ENCODE measurements at places on chromosomes 6 and 20.

DNA sequence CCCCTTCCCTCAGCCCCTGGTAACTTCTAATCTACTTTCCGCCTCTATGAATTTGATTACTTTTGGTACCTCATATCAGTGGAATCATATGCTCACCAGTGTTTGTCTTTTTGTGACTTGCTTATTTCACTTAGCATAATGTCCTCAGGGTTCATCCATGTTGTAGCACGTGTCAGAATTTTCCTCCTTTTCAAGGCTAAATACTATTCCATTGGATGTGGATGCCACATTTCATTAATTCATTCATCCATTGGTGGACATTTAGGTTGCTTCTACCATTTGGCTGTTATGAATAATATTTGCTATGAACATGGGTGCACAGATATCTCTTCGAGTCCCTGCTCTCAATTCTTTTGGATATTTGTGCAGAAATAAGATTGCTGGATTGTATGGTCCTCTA lies 388.6 kb upstream of the SOX4 start:
- no peak for DNase-seq

DNA sequence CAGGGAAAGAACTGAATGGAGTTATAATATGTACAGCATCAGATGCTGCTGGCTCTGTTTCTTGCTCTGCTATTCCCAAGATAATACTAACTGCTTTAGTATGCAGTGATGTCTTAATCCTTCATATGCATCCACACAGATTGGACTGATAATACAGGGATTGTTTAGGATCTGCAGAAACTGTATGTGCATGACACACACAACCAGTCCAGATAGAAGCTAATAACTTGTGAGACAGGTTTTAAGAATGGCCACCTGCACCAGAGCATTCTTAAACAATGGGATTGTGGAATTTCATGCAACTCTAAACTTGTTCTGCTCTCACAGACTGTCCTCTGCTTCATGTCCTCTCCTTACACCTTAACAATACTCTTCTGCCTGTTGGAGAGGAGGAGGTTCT lies 90.9 kb downstream of the SPTLC3 start:
- DNase-seq = no peak

DNA sequence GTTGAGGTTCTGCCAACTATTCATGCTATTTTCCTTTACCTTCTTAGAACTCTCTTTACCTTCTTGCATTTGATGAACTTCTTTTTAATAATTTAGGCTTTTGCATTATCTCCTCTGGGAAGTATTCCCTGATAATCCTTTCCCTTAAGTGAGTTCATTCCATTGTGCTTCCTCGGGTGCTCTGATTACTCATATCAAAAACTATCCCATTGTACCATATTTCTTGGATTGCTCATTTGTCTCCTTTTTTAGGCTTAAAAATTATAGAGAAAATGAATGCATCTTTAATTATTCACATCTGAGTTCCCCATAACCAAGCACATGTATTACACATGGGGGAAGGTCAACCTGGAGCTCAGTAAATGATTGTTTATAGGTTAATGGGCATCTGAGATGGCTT lies 2.5 kb downstream of the CALHM4 start:
- no peak for DNase-seq

GRCh38 chr6:90368601-90369000 lies 72.0 kb upstream of the BACH2 start:
- DNase-seq = no peak

- DNase-seq = no peak
Observed at GRCh38 chr6:3467996-3468395, 11.1 kb upstream of the SLC22A23 start.

GRCh38 chr20:44681796-44682566 lies 30.5 kb upstream of the ADA start:
- DNase-seq = no peak

GRCh38 chr20:16387666-16388065 lies 185.6 kb downstream of the KIF16B start:
- no peak for DNase-seq

DNA sequence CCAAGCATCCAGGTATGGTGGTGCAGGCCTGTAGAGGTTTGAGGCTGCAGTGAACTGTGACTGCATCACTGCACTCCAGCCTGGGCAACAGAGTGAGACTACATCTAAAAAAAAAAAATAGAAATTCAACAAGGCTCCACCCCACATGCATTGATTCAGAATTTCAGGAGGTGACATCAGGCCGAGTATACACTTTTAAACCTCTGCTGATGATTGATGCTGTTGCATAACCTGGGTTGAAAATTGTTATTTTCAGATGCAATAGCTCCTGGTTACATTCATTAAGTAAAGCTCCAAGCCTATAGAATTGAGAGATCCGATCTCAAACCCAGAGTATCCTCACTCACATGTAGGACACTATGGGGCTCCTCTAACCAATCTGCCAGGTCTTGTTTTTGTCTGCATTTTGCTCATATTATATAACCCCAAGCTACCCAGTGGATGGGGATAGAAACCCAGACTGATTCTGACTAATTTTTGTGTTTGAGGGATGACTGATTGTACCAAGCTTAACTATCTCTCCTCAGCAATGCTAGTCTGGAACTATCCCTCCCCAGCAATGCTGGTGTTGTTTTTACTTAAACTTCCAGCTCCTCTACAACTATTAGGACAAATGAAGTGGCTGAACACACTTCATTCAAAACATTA lies 123.5 kb upstream of the PREP start:
- no peak for DNase-seq

DNA sequence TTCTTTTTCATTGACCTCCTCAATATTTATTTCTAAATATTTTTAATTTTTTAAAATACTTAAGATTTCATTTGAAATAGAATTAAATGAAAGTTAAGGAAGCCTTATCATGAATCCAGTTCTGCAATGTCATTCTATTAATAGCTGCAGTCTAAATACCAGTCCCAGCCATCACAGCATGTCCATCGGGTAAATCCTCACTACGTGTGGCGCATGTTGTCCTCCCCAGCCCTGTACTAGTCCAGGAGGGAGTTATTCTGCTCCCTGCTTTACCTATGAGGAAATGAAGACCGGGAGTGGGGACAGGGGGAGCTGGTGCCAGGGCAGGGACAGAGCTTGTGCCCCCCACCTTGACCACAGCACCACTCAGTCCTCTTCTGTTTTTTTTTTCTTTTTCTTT lies 125.1 kb upstream of the QKI start:
- no peak for DNase-seq

DNA sequence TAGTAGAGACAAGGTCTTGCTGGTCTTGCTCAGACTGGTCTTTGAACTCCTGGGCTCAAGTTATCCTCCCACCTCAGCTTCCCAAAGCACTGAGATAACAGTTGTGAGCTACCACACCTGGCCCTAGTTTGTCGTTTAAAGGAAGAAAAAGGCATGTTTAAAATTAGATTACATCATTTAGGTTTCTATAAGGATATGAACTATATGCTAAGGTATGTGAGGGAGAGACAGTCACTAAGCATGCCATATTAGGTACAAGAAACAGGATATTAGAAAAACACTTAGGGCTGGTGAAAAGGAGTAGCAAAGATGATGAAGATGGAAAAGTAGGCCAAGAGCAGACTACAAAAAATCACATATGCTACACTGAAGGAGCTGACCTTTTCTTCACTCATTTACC lies 106.4 kb downstream of the ASCC3 start:
- no peak for DNase-seq

- DNase-seq = no peak
Observed at GRCh38 chr6:52642368-52642767, 28.5 kb upstream of the TMEM14A start.

GRCh38 chr6:99559057-99559456 lies 9.4 kb downstream of the CCNC start:
- DNase-seq = no peak

DNA sequence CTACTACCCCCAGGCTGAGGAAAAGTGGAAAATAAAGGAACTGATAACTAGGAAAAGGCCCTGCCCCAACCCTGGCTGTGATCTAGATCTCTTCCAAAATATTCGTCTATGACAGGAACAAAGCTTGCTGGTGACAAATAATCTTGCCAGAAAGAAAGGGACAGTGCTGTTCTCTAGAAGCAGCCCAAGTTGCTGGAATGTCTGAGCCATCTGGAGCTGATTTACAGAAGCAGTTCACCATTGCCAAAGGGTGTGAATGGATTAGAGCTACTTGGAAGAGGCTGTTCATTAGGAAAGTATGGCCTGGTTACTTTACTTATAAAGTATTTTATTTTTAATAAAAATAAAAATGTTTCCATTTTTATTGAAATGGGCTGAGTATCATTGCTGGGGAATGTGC lies 146.3 kb downstream of the EPM2A start:
- DNase-seq = no peak

GRCh38 chr20:51333446-51333845 lies 209.1 kb downstream of the NFATC2 start:
- DNase-seq = no peak

- no peak for DNase-seq
Observed at GRCh38 chr20:51542033-51542570, 417 bp downstream of the NFATC2 start.

DNA sequence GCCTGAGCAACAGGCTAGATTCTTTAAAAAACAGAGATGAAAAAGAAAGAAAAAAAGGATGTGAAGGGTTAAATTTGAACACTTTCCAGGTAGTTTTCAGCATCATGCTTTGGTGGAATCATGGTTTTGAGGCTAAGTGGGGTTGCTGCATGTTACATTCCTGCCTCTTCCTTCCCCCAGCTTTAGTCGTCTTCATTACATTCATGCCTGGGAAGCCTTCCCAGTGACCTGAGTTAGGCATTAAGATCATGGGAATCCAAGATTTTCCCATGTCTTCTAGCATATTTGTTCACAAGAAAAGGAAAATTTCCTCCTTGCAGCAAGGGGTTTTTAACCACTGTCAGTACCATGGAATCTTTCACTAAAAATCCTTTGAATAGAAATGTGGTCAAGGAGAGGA lies 12.0 kb downstream of the TPX2 start:
- DNase-seq = no peak

- no peak for DNase-seq
Observed at GRCh38 chr6:53294095-53294494, 54.7 kb downstream of the ELOVL5 start.

- DNase-seq = no peak
Observed at GRCh38 chr20:44884907-44885391, 556 bp upstream of the YWHAB start.

DNA sequence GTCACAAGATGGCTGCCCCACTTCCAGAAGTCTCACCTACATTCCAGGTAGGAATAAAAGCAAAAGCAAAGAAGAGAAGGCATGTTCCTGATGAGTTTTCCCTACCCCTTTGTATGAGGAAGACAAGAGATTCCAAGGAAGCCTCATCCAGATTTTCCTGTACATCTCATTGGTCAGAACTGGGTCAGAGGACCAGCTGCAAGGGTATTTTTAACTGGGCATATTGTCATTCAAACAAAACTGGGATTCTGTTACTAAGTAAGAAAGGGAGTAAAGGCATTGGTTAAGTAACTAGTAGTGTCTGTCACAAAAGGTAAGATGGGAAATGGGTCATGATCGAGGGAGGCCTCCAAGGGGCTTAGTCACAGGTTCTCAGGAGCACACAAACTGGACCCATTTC lies 28.2 kb upstream of the RIMS4 start:
- DNase-seq = no peak

GRCh38 chr6:131213501-131213990 lies 78.3 kb downstream of the AKAP7 start:
- DNase-seq = no peak

GRCh38 chr6:18692929-18693685 lies 306.0 kb downstream of the RNF144B start:
- DNase-seq = no peak

- DNase-seq = no peak
Observed at GRCh38 chr6:73074175-73074574, 151.1 kb downstream of the KHDC1L start.

GRCh38 chr20:19697415-19697814 lies 60.6 kb upstream of the RIN2 start:
- DNase-seq = no peak

DNA sequence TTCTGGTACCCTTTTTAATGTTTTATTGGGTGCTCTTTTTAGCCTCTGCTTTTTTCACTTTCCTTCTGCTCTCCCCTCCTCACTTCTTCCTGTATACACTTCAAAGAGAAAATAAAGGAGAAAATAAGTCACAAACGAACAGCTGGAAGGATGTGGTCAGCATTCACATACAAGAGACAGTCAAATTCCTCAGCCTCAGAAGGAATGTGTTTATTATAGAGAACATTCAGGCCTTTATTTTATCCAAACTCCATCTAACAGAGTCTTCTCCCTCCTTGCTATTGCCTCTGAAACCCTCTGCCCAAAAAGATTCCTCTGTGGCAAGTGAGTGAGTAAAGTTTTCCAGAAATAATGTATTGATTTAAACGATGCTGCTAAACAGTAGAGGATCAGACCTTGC lies 490.4 kb downstream of the FRK start:
- DNase-seq = no peak

- DNase-seq = no peak
Observed at GRCh38 chr6:74932232-74932888, 273.5 kb downstream of the COL12A1 start.

DNA sequence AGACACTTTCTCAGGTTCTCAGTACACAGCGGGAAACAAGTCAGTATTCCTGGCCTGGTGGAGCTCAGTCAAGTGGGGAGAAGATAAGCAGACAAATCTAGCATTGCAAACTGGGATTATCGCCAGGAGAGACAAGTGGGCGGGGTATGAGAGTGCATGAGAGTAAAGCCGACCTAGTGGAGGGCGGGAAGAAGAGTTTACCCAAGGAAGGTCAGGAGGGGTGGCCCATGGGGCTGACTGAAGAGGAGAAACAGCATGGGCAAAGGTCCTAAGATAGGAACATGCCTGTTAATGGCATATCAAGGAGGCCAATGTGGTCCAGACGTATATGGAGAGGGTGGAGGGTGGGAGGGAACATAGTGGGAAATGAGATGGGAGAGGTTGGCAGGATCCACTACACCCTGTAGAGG lies 12.4 kb upstream of the CSNK2A1 start:
- DNase-seq = no peak

DNA sequence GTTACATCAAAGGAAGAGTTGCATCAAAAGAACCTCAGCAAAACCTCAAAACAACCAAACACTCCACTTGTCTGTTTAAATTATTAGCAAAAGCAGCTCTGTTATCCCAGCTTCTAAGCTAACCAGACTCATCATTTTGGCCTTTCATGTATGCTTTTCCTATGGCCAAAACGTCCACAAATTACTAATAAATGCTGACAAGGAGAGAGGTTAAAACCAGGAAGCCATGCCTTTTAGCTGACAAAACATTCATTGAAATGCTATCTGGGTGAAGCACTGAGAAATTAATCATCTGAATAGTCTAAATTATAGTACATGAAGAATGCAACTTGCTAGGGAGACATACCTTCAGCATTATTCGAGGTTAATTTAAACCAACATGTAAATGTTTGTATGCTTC lies 80.6 kb downstream of the LAMA2 start:
- no peak for DNase-seq

DNA sequence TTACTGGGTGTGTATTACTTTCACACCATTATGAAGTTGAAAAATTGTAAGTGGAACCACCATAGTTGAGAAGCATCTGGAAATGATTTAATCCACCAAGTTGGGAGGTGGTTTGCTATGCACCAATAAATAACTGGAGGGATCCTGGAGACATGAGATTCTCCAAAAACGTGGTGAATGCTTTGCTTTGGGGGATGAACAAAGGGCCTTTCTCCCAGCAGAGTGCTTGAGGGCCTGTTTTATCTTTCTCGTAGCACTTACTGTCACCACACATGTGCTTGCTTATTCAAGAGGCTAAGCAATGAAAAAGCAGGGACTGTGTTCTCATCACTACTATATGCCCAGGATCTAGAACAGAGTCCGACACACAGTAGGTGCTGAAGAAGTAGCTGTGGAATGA lies 371.1 kb downstream of the DHX35 start:
- no peak for DNase-seq

- DNase-seq = no peak
Observed at GRCh38 chr6:91240878-91241603, 654.2 kb upstream of the MAP3K7 start.

All from esophagus squamous epithelium (tissue), 5 donors.